WTC11 (cell line): ENCODE measurements at places on chromosomes 11 and 22.

DNA sequence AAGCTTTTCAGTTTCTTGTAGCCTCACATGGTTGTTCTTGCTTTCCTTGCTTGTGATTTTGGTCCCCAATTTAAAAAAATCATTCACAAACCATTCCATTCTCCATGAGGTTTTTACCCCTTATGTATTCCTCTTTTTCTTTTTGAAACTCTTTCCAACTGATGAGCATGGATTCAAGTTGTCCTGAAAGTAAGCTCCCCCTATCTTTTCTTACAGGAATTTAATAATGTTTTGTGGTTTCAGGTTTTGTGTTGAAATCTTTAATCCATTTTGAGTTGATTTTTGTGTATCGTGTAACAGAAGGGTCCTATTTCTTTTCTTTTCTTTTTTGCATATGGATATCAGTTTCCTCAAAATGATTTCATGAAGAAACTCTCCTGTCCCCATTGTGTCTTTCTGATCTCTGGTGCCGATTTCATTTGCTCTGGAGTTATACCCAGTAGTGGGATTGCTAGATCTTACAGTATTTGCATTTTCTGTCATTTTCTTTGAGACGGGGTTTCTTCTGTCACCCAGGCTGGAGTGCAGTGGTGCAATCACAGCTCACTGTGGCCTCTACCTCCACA lies 58.5 kb downstream of the LRRC74B start:
- DNase-seq, result no peak

GRCh38 chr22:33272871-33273270 lies 214.7 kb upstream of the SYN3 start:
- no peak for DNase-seq

- DNase-seq, result no peak
These were observed 59.3 kb downstream of the TTC28 start for GRCh38 chr22:28620244-28620922.

DNA sequence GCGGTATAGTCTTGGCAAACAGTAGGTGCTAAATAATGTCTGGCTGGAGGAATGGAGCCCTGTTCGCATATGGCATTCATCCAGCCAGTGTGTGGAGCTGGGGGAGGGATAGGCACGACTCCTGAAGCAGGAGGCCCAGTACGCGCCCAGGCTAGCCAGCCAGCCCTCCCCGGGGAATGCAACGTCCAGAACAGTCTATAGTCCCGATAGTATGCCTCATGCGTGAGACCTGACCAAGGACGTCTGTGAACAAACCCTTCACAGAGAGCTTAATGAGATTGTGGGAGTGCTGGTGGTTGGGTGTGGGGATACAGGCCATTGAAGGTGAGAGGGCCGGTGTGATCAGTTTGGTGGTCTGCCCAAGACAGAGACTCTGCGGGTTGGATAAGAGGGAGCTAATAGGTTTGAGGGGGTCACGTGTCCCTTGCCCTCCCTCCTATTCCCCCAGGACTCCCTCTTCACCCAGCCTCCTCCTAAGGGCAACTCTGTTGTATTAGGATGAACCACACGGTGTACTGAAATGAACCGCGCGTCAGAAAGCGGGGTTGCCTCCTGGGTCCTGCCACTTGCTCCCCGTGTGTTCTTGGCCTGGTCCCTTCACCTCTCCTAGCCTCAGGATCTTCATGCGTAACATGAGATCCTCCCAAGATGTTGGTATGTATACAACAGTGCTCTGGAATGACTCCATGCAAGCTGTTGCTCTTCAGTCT lies 987 bp upstream of the GRIK4 start:
- DNase-seq, result no peak
